Esophagus squamous epithelium (tissue), 5 donors: ENCODE measurements at places on chromosomes 4 and X.

- no peak for DNase-seq
Observed at GRCh38 chr4:133972586-133972985, 229.0 kb downstream of the PABPC4L start.

DNA sequence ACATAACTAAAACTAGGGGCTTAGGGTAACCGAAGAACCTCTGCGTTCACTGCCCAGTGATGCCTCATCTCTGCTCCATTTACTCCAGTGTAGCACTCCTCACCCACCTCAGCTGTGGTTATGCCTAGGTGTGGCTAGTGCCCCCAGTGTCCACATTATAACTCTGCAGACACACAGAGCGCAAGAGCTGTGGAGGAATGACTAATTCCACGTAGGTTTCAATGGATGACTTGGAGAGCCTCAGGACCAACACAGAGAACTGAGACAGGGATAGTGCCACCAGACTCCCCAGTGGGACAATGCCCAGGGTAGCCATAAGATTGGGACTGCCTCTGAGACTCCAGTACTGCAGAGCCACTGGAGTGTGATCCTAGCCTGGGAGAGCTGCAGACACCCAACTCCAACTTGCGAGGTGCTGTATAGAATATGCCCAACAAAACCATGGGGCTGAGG, 542.4 kb upstream of the DIPK2B start:
- no peak for DNase-seq

DNA sequence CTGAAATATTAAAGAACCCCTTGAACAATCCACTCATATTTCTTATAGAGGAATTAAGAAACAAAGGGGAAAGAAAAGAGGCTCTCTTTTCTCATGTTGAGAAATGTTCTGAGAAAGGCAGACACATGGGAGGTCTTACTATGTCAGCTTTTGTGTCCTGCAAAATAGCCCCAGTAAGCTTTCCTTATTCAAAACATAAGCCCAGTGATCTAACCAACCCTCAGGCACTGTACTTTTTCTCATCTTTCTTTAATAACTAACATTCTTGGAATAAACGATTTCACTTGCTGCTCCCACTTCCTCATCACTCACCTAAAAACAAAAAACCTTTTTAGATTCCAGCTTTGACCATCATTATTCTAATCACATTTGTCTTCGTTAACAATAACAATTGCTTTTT, 115.9 kb downstream of the GLRA3 start:
- no peak for DNase-seq

DNA sequence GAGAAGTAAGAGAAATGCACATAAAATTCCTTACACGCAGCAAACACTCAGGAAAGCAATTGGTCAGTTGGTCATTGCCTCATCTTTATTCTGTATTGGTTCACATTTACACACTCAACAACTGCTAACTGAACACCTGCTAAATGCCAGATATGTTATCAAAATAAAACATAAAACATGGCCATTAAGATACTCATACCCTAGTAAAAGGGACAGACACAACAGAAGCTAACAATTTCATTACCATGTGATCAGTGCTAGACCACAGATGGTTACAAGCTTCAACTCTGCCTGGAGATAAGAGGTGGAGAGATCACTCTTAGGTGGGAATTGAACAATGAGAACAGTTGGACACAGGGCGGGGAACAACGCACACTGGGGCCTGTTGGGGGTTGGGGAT, 26.2 kb downstream of the TEC start:
- no peak for DNase-seq
